Activated CD4-positive, alpha-beta T cell treated with anti-CD3 and anti-CD28 coated beads, Interleukin-2, amount 10 ng/mL, durations not matched to agents 24 days and 14 days (primary cell): ENCODE measurements at places on chromosomes 5 and 9.

GRCh38 chr5:67291671-67292070 lies 95.1 kb upstream of the CD180 start:
- DNase-seq: no peak

GRCh38 chr5:32314658-32315057 lies 1.9 kb upstream of the MTMR12 start:
- DNase-seq: no peak

DNA sequence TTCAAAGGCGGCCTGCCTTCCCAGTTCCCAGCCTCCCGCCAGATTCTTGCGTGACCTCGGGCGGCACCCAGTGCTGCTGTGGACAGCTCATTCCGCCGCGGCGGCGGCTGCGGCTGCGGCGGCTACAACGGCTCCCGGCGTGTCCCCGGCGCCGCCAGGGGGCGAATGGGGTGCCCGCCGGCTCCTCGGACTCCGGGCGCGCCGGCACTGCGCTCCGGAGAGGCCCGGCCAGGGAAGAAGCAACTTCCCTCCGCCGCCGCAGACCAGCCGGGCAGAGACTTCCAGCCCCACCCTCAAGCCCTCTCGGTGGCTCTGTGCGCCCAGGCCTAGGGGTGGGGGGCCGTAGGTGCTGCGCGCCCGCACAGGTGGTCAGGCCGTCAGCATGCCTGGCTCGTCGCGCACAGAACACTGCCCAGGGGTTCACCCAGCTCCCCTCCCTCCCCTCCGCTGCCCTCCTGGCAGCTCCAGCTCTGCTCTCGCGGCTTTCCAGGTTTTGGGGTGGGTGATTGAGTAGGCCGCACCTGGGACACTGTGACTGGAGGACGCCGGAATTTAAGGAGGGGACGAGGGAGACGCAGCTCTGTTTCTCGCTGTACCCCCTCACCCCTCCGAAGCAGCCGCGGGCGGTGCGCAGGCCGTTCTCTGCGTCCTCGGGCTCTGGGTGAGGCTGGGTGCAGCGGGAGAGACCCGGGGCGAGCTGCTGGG lies 20.2 kb downstream of the IGIP start:
- DNase-seq: peak; percentile 85

GRCh38 chr5:96283589-96283988 lies 149.5 kb downstream of the PCSK1 start:
- DNase-seq: no peak

DNA sequence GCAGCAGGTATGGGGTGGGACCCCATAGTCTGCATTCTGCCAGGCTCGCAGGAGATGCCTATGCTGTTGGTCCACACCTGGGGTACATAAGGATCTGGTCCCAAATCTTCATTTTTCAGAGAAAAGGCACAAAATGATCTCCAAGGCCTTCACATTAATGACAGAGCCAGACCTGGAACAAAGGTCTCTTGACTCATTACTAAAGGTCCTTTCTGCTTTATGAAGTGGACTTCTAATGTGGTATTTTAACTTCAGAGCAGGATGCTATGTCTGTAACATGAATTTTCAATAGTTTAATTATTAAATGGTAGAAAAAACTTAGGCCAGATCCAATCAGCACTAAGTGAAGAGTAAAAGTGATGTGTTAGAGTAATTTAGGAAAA lies 38.0 kb downstream of the DMGDH start:
- no peak for DNase-seq

DNA sequence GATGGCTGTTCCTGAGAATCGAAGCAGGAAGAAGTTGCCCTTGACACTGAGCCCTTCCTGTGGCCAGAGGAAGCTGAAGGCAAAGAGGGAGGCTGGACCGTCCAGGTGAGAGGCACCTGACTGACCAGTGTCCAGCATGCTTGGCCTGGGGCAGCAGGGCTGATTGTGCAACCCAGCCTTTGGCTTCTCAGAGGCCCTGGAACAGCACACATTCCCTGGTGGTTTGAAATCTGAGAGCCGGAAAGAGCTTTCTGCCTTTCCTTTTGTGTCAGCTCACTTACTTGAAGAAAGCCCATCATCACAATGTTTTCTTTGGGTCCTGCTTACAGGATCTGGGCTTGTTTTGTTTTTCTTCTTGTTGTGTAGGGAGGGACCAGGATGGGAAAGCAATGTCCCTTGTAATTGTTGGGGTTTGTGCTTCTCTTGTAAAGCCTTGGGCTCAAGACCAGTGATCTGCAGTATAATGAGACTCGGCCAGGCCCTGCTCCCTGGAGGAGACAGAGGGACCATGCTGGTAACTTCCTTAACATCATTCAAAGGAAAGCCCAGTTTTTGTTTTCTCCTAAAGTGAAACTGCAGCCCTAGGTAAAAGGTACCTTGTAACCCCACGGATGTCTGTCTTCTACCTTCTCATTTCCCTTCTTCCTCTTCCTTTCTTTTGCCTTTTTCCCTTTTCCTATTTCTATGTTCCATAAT lies 213.7 kb downstream of the NXNL2 start:
- DNase-seq: peak; percentile 21

DNA sequence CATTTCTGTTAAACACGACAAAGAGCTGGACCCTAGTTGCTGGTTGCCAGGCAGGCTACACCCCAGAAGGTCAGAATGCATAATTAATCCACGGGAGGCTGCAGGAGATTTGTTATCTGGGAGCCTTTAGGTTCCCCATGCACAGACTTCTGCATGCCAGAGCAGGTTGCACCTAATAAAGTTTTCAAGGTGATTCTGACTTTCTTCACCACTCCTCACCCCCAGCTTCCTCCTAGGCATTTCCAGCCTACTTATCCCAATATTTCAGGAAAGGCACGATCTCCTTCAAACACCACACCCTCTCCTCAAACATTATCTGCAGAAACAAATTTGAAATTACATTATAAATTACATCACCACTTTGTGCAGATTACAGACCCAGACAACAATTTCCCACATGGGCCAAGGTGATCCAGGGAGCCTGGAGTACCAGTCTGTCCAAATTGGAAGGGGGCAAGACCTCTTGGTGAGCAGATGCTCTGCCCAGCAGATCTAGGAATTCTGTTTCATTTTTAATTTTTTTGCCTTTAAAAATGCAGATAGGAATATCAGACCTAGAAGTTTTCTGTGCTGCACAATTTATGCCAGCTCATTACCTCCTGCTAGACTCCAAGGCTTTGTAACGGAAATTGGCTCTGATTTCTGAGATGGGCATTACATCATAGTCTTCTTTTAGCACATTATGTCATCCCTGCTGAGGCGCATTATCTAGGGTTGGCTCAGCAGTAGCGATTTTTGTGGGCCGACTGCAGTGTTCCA lies 363.4 kb upstream of the SLC30A5 start:
- no peak for DNase-seq

DNA sequence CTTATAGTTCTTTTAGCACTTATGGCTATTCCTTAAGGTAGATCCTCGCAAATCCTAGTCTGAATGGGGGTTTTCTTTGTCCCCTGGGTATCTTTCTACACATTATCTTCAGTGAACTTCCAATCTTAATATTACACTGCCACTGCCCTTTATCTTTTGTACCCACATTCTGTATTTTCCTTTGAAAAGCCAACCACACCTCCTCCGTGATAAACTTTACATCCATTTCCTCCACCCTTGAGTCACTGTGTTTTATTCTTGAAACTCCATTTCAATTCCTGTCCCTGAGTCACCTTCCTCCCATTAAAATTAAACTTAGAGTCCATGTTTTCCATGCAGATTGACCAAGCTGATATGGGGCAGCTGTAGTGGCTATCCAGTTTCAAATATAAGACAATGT lies 43.2 kb upstream of the RICTOR start:
- DNase-seq: no peak

DNA sequence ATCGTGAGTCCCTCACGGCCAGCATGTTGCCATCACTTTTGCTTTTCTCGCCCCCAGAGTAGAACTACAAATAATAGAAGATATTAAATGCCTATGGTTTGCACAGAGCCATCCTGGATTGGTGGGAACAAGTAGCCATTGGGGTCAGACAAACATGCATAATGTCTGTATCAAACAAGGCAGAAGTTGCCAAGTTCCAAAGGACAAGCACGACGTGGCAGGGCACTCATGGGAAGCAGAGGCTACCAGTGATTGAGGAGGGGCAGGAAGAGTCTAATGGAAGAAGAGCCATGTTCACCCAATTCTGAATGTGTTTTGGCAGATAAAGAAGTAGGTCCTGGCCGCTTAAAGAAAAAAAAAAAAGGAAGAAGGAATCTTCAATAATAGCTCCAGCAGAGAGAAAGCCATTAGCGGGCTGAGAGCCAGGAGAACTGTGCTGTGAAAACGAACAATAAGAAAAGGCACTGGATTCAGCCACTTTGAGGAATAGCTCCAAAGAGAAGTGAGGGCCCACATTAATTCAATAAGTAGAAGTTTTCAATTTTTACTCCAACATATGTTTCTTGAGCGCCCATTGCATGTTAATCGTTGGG lies 153.7 kb upstream of the ADCY2 start:
- DNase-seq: no peak
